ENCODE measurements at places on chromosomes 7 and 10.
A peak's percentile ranks its signal among the peaks of the same experiment; 100 is the strongest.

GRCh38 chr10:64316416-64316815, 795.2 kb downstream of the REEP3 start:
- DNase-seq: no peak

- no peak for DNase-seq
Measured at GRCh38 chr10:24465891-24466818, 257.2 kb downstream of the KIAA1217 start.

DNA sequence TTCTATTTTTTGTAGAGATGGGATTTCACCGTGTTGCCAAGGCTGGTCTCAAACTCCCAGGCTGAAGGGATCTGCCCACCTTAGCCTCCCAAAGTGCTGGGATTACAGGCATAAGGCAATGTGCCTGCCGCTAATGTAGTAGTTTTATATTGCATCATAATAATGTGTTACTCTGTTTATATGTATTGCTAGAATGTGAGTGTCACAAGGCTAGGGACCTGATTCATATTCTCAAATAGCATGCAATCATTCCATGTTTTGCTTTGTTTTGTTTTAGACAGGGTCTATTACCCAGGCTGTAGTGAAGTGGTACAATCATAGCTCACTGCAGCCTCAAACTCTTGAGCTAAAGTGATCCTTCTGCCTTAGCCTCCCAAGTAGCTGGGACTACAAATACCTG, 13.5 kb downstream of the CCL26 start:
- DNase-seq: no peak

DNA sequence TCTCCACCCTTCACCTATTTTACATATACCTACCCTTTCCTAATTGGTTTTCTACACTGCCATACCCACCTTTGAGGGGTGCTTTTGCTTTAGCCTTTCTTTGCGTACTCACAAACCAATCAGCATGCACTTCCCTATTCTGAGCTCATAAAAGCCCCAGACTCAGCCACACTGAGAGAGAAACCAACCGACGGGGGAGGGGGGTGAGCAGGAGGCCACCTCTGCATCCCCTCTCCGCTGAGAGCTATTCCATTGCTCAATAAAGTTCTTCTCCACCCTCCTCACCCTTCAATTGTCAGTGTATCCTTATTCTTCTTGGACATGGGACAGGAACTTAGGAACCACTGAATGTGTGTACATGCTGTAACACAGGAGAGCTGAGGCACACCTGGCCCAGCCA, 9.0 kb upstream of the FKBP9 start:
- DNase-seq: no peak

DNA sequence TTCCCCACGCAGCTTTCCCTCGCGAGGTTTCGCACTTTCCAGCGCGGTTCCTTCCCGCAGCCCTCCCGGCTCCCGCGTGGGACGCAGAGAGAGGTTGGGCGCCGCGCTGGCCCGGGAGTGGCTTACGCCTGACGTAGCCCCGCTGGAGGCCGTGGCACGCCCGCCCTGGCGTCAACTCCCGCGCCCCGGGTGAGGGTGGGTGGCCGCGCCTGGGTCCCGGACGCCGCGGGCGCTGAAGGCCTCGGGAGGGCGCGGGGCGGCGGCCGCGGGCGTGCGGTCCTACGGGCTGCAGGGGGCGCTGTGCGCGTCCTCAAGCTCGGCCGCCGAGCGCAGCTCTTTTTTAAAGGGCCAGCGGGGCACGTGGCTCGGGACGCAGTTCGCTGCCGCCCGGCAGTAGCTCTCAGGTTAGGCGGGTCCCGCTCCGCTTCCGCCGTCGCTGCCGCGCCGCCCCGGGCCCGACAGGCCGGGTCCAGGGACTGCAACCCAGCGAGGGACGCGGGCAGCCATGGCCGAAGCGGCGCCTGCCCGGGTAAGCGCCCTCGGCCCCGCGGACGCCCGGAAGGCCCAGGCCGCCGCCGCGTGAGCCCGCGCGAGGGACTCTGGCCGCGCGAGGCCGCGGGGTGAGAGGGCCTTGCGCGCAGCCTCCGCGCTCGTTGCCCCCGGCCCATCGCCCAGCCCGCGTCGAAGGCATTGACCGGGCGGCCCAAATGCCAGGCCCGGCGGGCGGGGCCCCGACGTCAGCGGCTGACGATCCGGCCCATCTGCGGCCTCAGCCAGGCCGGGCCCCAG, at the start of gene ZNF783:
Gene ZNF783, plus strand, starts transcription at position 368 of the 789 bp plus-strand sequence. Its CDS starts 138 bp downstream, at position 506.
- peak; percentile 92 for DNase-seq

- DNase-seq: no peak
Measured at GRCh38 chr7:18570890-18571478, 75.4 kb downstream of the HDAC9 start.

GRCh38 chr7:1123715-1124114, 35.8 kb downstream of the GPER1 start:
- peak; percentile 96 for DNase-seq

- DNase-seq: no peak
Measured at GRCh38 chr7:155795401-155795800, 16.9 kb downstream of the SHH start.

- no peak for DNase-seq
Measured at GRCh38 chr7:45087301-45088145, 1.2 kb downstream of the NACAD start.

GRCh38 chr10:29063806-29064644, 224.8 kb upstream of the LYZL1 start:
- no peak for DNase-seq

GRCh38 chr10:77877441-77878344, 48.9 kb downstream of the DLG5 start:
- no peak for DNase-seq

GRCh38 chr7:40288827-40289226, 154.0 kb downstream of the SUGCT start:
- DNase-seq: no peak

DNA sequence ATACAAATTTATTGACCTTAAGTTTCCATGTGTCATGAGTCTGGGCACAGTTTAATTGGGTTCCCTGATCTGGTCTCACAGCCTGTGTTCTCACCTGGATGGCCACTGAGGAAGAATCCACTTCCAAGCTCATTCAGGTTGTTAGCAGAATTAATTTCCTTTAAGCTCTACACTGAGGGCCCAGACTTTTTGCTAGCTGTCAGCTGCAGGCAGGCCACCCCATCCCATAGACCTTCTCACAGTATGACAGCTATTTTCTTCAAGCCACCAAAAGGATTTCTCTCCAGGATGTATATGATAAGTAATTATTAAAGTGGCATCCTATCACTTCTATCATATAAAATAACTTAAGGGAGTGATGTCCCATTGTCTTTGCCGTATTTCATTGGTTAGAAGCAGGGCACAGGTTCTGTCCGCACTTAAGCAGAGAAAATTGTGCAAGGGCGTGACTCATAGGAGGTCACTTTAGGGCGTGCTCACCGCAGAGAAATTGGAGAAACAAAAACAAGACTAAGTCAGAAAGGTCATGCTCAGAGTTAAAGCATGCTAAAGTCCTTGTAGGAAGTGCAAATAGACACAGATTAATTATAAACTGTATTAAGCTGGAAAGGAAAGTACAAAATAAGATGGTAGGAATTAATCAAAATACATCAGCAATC, 109.9 kb downstream of the AHR start:
- DNase-seq: no peak

- DNase-seq: peak; percentile 80
Measured at GRCh38 chr7:39950473-39951225, 593 bp downstream of the CDK13 start.

DNA sequence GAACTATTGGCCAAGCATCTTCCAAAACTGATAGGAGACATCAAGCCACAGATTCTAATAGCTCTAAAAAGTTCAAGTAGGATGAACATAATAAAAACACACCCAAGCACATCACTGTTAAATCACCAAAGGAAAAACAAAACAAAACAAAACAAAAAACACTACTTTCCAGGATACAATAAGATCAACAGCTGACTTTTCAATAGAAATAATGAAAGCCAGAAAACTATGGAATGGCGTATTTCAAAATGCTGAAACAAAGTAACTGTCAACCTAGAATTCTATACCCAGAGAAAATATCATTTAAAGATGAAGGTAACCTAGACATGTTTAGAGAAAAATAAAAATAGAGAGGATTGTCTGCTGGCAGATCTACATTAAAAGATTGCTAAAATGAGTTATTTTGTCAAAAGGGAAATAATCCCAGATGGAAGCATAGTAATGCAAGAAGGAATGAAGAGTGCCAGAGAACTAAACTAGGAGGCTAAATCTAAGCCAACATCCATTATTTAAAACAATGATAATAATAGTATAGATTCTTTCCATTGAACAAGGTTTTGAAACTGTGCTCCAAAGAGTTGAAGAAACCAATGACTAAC, 13.9 kb downstream of the TUBAL3 start:
- DNase-seq: no peak

- no peak for DNase-seq
Measured at GRCh38 chr7:17095931-17096330, 202.5 kb upstream of the AHR start.

- no peak for DNase-seq
Measured at GRCh38 chr7:117479225-117480054, at the start of gene CFTR. TSS of gene CFTR (plus strand) at chr7:117480025. CDS start at chr7:117480095, 70 bp downstream.

GRCh38 chr10:36336315-36336714, 694.2 kb upstream of the FZD8 start:
- DNase-seq: no peak

- DNase-seq: no peak
Measured at GRCh38 chr10:103958996-103959395, 7.9 kb upstream of the SLK start.

- DNase-seq: no peak
Measured at GRCh38 chr7:64590971-64591370, 28.1 kb upstream of the ZNF680 start.

GRCh38 chr10:19449860-19450259, 366.4 kb upstream of the PLXDC2 start:
- no peak for DNase-seq

DNA sequence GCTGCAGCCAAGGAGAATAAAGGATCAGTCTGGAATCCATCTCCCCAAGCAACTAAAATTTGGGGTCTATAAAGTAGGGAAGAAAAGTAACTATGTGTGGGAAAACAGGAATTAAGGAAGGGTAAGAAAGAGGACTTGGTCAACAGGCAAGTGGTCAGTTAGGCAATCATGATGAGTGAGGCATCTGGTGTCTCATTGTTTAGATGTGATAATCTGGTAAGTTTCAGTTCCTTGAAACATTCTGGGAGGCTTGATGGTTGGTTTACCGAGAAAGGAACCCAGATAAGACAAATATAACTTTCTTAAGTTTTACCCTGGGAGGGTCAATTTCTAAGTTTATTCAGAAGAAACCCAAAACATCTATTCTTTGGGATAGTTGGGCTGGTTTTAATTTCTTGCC, 22.3 kb downstream of the HYAL4 start:
- no peak for DNase-seq

DNA sequence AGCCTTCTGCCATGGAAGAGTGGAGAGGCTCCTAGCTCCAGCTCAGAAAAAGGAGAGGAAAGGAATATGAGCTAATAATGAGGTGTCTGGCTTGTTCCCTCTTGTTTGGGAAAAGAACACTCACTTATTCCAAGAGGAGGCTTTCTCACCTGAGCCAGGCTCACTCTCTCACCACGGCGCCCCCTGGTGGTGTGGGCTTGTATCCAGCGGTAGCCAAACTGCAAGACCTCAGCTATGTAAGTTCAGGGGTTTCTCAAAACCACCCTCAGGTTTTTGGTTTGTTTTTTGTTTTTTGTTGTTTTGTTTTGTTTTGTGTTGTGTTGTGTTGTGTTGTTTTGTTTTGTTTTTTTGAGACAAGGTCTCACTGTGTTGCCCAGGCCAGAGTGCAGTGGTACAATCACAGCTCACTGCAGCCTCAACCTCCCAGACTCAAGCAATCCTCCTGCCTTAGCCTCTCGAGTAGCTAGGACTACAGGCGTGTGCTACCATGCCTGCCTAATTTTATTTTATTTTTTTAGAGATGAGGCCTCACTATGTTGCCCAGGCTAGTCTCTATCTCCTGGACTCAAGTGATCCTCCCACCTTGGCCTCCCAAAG, 124.0 kb downstream of the TMEM130 start:
- no peak for DNase-seq

- no peak for DNase-seq
Measured at GRCh38 chr10:62627983-62628382, 176.5 kb upstream of the ADO start.

DNA sequence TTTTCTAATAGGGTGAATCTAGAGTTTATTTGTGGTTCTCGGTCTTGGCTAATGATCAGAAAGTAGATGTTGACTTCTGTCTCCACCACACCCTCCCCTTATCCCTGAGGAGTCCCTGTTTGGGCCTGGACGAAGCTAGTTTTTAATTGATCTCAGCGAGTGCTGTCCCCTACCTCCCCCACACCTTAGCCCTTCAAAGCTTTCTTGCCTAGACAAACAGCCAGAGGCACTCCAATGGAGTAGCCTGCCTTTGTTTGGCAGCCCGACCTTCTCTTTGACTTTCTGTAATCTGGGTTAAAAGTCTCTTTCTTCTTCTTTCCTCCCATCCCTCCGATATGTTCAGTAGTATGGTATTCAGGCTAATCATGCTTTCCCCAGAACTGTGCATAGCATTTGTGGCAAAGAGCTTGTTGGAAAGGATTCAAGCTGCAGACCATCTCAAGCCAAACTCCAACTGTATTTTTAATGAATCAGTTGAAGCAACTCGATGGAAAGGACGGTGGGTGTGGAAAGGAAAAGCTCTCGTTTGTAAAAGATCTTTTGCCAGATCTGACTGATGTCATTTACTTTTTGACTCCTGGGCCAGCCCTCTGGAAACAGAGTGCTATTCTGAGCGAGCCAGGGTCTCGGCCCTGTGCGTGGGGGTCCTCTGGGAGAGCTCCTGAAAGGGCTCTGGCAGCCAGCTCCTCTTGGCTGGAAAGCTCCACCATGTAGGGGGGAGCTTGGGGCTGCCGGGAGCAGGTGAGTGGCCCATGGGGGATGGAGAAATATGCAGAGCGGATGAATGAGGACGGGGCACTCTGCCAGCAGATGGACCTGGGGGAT, 4.5 kb downstream of the FAM180A start:
- DNase-seq: no peak

DNA sequence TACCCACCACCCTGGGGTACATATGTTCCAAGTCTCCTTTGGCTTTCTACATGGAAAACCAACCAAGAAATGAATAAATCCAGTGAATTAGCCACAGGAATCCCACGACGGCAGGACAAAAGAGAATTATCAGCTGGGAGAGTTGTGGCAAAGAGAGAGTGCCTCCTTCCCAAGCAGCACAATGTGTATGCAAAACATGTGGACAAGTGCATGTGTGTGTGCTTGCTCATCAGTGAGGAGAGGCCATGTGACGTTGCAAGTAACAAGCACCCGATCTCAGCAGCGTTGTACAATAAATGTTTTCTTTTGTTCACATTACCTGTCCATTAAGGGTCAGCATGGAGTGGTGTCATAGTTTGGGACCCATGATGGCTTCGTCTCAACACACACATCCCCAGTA, 50.0 kb upstream of the EMX2 start:
- no peak for DNase-seq

- DNase-seq: no peak
Measured at GRCh38 chr10:22834471-22834870, 93.4 kb upstream of the ARMC3 start.

GRCh38 chr10:7193369-7193768, 217.5 kb downstream of the SFMBT2 start:
- DNase-seq: no peak

- DNase-seq: no peak
Measured at GRCh38 chr10:3882855-3883254, 97.8 kb upstream of the KLF6 start.

- DNase-seq: no peak
Measured at GRCh38 chr7:69967689-69968450, 369.6 kb downstream of the AUTS2 start.
